ENCODE measurements at places on chromosomes 4 and X.

DNA sequence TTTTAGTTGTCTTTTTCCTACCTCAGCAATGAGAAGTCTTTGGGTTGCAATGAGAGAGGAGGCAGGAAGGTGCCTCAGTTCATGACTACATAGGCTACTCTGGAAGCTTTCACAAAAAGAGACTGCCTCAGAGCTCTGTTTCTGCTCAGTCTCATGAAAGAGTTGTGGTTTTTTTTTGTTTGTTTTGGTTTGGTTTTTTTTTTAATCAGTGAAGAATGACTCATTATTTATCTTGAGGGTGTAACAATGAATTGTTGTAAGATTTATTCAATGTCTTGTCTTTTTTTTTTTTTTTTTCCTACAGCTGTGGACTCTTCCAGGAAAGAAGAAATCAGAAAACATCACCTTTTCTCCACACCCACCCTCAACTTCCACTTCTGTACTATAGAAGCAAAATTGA, 67.5 kb upstream of the CXCL13 start:
- DNase-seq: no peak

GRCh38 chr4:44186096-44186849, 262.3 kb downstream of the KCTD8 start:
- DNase-seq: no peak

DNA sequence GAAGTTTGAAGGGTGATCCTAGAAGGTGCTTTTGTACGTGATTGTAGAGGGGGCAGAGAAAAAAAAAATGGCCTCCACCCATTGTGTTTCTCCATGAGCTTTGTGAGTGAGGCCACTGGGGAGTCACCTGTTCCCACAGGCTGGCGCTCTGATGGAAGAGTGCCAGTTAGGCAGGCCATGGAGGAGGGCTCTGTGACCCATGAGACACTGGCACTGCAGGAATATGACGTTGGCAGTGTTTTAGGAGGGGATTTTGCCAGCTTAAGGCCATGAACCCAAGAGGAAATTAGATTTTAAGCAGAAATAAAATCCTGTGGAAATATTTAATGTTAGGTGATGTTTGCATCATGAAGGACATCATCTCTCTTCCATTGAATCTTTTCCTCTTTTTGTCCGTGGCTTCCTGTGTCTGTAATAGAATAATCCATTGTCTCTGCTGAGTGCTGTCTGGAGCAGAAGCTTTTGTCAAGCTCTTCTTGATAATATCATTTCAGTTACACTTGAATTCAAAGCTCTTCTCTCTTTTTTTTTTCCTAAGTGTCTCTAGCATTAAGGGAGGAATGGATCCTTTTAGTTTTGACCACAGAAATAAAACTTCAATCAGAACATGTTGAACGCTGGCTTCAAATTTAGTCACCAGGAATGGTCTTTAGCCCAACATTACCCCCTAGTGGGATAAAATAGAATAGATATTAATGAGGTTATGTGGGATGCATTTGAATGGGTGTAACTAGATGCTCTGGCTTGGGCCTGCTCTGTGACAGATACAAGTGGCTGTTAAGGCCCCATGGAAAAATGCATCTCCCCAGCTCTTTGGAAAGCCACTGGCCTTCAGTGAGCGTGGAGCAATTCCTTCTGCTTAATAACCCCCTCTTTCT, 41.0 kb upstream of the UCP1 start:
- DNase-seq: peak; percentile 2

DNA sequence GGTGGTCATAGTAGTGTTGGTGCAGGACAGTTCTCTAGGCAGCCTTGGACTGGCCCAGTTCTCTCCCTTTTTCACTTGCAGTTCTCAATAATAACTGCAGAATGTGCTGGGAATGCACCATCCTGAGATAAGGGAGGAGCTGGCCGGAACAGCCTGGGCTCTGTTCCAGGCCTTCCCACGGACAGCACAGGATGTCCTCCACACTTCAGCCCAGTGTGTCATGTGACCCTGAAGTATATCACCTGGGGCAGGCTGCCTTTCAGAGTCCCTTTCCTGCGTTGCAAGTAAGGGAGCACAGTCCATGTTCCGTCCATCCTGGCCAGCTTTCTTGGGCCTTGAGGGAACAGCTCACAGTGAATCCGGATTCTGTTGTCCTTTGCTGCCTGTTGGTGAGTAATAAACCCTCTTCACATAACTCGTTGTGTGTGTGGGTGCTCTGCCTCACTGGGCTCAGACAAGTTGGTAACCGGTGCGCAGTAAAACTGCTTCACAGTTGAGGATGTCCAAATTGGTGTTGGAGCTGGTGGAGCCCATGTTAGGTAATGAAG, 32.3 kb upstream of the BBS12 start:
- DNase-seq: no peak

All from NCI-H748 treated with DMSO at 0.1 percent for 48 hours (cell line).